ENCODE measurements at places on chromosomes 16 and 17.

- DNase-seq = no peak
These were observed 36.5 kb upstream of the SIAH1 start for GRCh38 chr16:48421741-48422140.

DNA sequence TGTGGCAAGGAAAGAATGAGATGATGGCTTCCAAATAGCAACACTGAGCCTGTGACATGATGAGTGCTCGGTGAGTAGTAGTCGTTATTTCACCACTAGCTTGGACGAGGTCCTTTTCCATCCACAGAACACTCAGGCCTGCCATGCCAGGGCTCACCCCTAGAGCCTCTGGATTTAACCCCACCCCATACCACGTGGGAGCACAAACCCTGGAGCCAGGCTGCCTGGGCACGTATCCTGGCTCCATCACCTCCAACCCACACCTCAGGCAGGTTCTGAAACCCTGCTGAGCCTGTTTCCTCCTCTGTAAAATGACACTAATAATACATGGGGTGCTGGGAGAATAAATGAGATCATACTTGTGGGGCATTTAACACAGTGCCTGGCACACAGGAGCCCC lies 192.4 kb downstream of the KATNIP start:
- DNase-seq = no peak

DNA sequence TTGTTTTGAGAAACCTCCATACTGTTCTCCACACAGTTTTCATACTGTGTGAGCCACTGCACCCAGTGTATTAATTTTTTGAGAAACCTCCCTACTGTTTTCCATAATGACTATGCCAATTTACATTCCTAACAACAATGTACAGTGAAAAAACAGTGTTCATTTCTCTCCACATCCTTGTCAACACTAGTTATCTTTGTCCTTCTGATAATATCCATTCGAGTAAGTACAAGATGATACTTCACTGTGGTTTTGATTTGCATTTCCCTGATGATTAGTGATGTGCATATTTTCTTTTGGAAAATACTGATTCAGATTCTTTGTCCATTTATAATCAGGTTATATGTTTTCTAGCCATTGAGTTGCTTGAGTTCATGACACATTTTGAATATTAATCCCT lies 462.0 kb downstream of the CDH11 start:
- DNase-seq = no peak

DNA sequence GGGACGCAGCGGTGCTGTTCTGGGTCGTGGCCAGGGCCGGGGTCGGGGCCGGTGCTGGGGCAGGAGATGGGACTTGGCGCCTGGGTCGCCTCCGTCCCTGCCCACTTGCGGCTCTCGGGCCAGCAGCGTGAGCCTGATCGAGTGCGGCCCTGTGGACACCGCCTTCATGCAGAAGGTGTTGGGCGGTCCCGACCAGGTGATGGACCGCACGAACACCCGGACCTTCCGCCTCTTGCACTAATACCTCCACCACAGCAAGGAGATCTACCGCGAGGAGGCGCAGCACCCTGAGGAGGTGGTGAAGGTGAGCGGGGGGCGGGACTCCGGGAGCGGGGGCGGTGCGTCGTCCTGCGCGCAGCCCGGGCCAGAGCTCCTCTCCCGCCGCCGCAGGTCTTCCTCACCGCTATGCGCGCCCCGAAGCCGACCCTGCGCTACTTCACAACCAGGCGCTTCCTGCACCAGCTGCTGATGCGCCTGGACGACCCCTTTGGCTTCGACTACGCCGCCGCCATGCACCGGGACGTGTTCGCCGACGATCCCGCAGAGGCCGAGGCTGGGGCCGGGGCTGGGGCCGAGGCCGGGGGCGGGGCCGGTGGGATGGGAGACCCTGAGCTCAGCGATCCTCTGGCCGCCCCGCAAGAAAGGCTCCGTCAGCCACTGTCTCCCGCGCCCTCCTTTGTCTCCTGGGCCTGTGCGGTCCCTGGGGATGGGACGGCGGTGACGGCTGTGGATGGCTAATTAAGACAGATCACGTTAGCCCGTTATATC lies 4.5 kb upstream of the HSD17B1 start:
- peak; percentile 65 for DNase-seq

- no peak for DNase-seq
These were observed 4.4 kb upstream of the ARMC7 start for GRCh38 chr17:75105126-75106080.

DNA sequence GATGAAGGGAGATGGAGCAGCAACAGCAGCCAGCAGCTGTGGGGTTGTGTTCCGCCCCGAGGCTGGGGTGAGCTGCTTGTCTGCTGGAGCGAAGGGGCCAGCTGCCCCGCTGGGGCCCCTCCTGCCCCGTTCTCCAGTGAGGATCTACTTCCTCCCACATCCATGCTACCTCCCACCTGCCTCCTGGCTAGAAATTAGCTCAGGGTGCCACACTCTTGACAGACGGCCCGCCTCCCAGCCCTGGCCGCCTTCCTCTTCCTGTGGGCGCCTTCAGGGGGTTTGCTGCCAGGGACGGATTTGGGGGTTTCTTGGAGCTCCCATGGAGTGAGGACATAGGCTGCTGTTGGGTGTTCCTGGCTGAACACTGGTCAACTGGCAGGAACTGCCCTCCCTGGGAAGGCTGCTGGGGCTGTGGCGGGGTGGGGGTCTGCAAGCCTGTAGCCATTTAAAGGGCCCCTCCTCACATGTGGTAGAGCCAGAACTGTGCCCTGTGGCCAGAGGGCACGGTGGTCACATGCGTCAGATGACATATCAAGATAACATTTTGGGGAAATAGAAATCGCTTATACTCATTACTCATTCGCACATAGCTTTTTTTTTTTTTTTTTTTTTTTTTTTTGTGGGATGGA lies 13.1 kb downstream of the TBC1D24 start:
- DNase-seq = no peak

- no peak for DNase-seq
These were observed 183.7 kb downstream of the FOXL1 start for GRCh38 chr16:86762095-86762494.

GRCh38 chr17:46115699-46116098 lies 77.5 kb downstream of the KANSL1 start:
- no peak for DNase-seq

- DNase-seq = no peak
These were observed 37.5 kb downstream of the MPRIP start for GRCh38 chr17:17079761-17080160.

Measured in activated CD4-positive, CD25-positive, alpha-beta regulatory T cell (primary cell).